ENCODE measurements at places on chromosomes 2 and 18. TPM values are rescaled to one million over a fixed set of nuclear protein-coding genes. Genes with fewer than 3 reads are reported as not detected.

The MYO1B gene
- polyA plus RNA-seq = 9.2 TPM

The GCKR gene
- polyA plus RNA-seq = 0.23 TPM

The CD8B2 gene
- polyA plus RNA-seq = not detected

The MALL gene
- 6.9 TPM for polyA plus RNA-seq

The MYO3B gene
- not detected for polyA plus RNA-seq

The ARHGAP25 gene
- polyA plus RNA-seq = 2.9 TPM

The PAX8 gene
- polyA plus RNA-seq = 0.53 TPM

The KLHL30 gene
- polyA plus RNA-seq = 10.7 TPM

The CUL3 gene
- 81.3 TPM for polyA plus RNA-seq

The PDE11A gene
- polyA plus RNA-seq = 0.38 TPM

The TNS1 gene
- polyA plus RNA-seq = 339 TPM

The XDH gene
- polyA plus RNA-seq = 0.06 TPM

The ANKRD30B gene
- polyA plus RNA-seq = not detected

The IL1B gene
- 0.49 TPM for polyA plus RNA-seq

The RIT2 gene
- polyA plus RNA-seq = not detected

The KCNJ3 gene
- 0.42 TPM for polyA plus RNA-seq

The ZNF519 gene
- polyA plus RNA-seq = 0.97 TPM

The SGO2 gene
- 1.8 TPM for polyA plus RNA-seq

The SCN7A gene
- polyA plus RNA-seq = 7.9 TPM

The TLX2 gene
- not detected for polyA plus RNA-seq

The FIGN gene
- 3.0 TPM for polyA plus RNA-seq

The ST8SIA5 gene
- polyA plus RNA-seq = 3.8 TPM

The MPHOSPH10 gene
- polyA plus RNA-seq = 31.5 TPM

The CFAP53 gene
- 0.10 TPM for polyA plus RNA-seq

The CCDC141 gene
- 19.1 TPM for polyA plus RNA-seq

The CENPA gene
- polyA plus RNA-seq = 2.1 TPM

The FSIP2 gene
- polyA plus RNA-seq = 0.01 TPM

The VWA3B gene
- polyA plus RNA-seq = 0.12 TPM

The GATA6 gene
- polyA plus RNA-seq = 42.1 TPM
